ENCODE measurements at places on chromosomes 16 and 17. TPM values are rescaled to one million over a fixed set of nuclear protein-coding genes. Genes with fewer than 3 reads are reported as not detected.

- no peaks in the 10 kb centered on the region for H3K4me1 ChIP-seq
- H3K27ac ChIP-seq: no peak overlapping the region
- H3K36me3 ChIP-seq: no peaks in the 10 kb centered on the region
- H3K27me3 ChIP-seq: no peaks in the 10 kb centered on the region
These were observed 114.4 kb downstream of the SEC14L1 start for GRCh38 chr17:77254951-77255825.

The ABCC11 gene
- total RNA-seq: not detected

The GGA2 gene
- total RNA-seq: 103 TPM

The KRT33B gene
- total RNA-seq: not detected

- peak; percentile 57 for DNase-seq
- peak overlapping the region; percentile 41 for H3K27ac ChIP-seq
- H3K4me3 ChIP-seq: no peak overlapping the region
- peaks cover 3% of the 10 kb centered on the region for H3K4me1 ChIP-seq
- H3K36me3 ChIP-seq: peaks cover 3% of the 10 kb centered on the region
These were observed 98.0 kb downstream of the KPNA2 start for GRCh38 chr17:68133346-68134045.

The MYOCD gene
- 1.1 TPM for total RNA-seq

DNA sequence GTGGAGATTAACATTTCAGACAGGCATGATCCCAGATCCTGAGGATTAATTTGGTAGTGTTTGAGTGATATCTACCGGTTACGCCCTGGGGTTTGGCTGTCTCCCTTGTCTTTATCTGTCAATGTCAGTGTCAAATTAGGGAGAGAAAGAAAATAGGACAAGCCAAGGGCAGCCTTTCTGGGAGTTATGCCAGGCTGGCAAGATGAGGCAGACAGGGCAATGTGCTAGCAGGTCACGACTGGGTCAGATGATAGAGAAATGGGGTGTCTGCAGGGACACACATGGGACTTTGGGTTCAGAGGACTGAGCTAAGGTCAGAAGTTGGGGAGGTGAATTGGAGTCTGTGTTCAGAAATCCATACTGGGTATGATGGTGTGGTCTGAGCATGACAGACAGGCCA lies 27.4 kb upstream of the LYRM9 start:
- no peak for DNase-seq
- H3K27me3 ChIP-seq: no peaks in the 10 kb centered on the region
- H3K27ac ChIP-seq: no peak overlapping the region
- H3K36me3 ChIP-seq: no peaks in the 10 kb centered on the region
- H3K4me1 ChIP-seq: no peaks in the 10 kb centered on the region

The AURKB gene
- not detected for total RNA-seq

DNA sequence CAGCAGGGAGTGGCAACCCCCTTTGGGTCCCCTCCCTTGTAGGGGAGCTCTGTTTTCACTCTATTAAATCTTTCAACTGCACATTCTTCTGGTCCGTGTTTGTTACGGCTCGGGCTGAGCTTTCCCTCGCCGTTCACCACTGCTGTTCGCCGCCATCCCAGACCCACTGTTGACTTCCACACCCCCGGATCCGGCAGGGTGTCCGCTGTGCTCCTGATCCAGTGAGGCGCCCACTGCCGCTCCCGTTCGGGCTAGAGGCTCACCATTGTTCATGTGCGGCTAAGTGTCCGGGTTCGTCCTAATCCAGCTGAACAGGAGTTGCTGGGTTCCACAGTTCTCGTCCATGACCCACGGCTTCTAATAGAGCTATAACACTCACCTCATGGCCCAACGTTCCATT lies 408.1 kb downstream of the KCNJ2 start:
- H3K27me3 ChIP-seq: no peaks in the 10 kb centered on the region
- no peak overlapping the region for H3K27ac ChIP-seq
- H3K4me3 ChIP-seq: no peak overlapping the region
- no peaks in the 10 kb centered on the region for H3K4me1 ChIP-seq
- no peaks in the 10 kb centered on the region for H3K36me3 ChIP-seq

The ZNF423 gene
- total RNA-seq: 7.4 TPM

- H3K4me3 ChIP-seq: no peak overlapping the region
- peak overlapping the region; percentile 71 for H3K27ac ChIP-seq
- peaks cover 35% of the 10 kb centered on the region for H3K4me1 ChIP-seq
- no peak for DNase-seq
These were observed 1.0 kb upstream of the YPEL3 start for GRCh38 chr16:30096862-30097563.

The SAMD14 gene
- total RNA-seq: 0.45 TPM

DNA sequence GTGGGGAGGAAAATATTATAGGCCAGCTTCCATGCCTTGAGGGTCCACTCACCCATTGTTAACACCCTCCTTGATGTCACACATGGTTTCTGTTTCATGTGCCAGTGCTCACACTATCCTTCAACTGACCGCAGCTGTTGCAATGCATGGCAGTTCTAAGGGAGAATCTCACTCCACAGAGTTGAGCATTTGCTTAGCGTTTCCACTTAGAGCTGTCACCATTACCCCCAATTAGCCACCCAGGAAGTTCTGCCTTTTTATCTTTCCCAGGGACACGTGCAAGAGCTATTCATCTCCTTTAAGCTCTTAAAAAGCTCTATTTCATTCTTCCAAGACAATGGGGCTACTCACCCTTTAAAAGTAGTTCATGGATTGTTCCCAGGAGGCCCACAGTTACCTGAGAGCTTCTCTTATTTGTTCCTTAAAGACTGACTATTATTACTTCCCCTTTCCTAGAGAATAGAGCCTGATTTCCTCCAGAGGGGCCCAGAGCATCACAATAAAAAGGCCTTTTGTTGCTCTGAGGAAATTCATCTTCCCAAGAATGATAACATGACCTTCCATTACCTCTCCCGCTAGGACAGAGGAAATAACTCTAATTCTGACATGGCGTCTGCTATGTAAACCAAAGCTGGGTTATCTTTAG lies 126.8 kb downstream of the CACNG3 start:
- DNase-seq: no peak
- no peak overlapping the region for H3K4me3 ChIP-seq
- no peak overlapping the region for H3K27ac ChIP-seq
- no peaks in the 10 kb centered on the region for H3K36me3 ChIP-seq

The HSDL1 gene
- total RNA-seq: 37.2 TPM

The ITGB4 gene
- 19.8 TPM for total RNA-seq

DNA sequence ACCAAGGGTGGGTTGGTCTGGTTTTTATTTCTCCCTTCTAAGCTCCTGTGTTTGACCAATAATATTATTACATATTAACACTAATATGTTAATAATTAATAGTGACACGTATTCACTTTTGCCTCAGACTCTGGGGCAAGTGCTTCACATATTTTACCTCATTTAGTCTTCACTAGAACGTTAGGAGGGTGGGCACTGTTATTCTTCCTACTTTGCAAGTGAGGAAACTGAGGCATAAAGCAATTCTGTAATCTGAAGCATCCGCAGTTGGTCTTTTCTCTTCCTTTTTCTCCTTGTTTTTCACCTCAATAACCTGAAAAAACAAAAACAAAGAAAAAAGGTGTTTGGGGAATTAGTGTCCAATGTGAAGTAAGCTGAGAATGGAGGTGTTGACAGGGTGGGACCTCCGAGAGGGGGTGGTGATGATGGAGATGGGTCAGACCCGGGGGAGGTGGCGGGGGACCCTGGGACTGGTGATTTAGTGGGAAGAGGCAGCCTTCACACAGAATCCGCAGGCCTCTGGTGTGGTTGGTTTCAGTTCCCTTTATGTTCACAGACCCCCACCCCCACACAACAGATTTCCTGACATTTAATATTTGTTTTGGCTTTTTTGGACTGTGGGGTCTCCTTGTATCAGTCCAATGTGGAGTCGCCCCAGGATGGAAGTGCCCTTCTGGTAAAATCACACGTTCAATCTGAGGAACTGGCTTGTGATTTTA lies 3.7 kb downstream of the CDH1 start:
- H3K27ac ChIP-seq: peak overlapping the region; percentile 98
- no peaks in the 10 kb centered on the region for H3K36me3 ChIP-seq
- H3K4me3 ChIP-seq: no peak overlapping the region
- no peaks in the 10 kb centered on the region for H3K27me3 ChIP-seq

- H3K4me3 ChIP-seq: no peak overlapping the region
- no peaks in the 10 kb centered on the region for H3K27me3 ChIP-seq
- H3K4me1 ChIP-seq: no peaks in the 10 kb centered on the region
- peak; percentile 63 for DNase-seq
- no peak overlapping the region for H3K27ac ChIP-seq
These were observed 322.1 kb downstream of the MAP2K4 start for GRCh38 chr17:12342609-12343435.

The ARSG gene
- total RNA-seq: 28.3 TPM

The OTOP2 gene
- total RNA-seq: not detected

The SUPT4H1 gene
- total RNA-seq: 49.8 TPM

GRCh38 chr17:8574687-8575086 lies 55.8 kb downstream of the MYH10 start:
- no peak overlapping the region for H3K4me3 ChIP-seq
- no peak for DNase-seq
- no peaks in the 10 kb centered on the region for H3K27me3 ChIP-seq
- H3K4me1 ChIP-seq: no peaks in the 10 kb centered on the region

DNA sequence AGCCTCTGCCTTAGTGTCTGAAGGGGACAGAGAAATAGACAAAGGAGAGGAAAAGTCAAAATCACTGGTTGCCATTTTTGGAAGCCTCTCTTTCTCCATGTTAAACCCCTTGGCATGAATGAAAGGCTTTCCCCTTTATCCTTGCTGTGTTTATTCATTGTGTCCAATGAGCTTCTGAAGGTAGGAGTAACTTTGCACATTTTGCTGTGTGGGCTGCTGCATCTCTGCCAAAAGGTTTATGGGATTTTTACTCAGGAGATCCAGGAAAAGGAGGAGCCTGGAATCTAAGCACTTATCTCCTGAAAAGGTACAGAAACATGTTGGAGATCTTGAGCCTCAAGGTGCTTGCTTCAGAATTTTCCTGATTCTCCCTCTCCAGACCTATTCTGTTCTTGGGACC lies 3.9 kb downstream of the CNTROB start:
- H3K4me3 ChIP-seq: no peak overlapping the region
- H3K27me3 ChIP-seq: no peaks in the 10 kb centered on the region
- H3K36me3 ChIP-seq: peaks cover 24% of the 10 kb centered on the region

DNA sequence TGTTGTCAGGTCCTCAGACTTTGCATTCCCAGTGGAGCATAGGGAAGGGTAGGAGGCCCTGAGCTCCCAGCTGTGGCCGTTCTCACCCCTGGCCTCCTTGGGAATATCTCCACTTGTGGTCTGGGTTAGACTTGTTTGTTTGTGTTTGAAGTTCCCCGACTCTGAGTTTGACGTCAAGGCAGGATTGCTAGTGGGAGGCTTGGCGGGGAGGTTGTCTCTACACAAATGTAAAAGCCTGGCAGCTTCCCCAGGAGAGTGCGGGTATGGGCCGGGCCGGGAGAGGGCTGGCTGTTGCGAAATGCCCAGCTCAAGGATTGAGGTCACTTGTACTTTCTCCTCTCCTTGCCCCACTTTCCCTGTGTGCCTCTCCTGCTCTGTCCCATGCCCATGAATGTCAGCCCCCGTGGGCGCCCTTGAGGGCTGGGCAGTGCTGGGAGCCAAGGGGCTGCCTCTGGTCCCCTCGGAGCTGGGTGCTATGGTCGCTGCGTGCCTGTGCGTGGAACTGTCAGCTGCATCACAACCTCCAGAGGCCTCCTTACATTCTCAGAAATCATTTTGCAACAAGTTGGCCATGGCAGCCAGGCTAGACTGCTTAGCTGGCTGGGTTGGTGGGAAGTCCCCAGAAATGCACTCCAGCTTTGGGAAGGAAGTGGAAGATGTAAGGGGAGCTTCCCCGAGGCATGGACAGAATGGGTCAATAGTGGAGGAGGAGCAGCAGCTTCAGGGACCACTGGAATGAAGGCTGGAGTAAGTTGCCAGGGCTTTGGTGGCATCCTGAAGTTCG lies 84.3 kb downstream of the KSR1 start:
- DNase-seq: peak; percentile 86
- H3K4me3 ChIP-seq: no peak overlapping the region
- no peaks in the 10 kb centered on the region for H3K36me3 ChIP-seq
- peak overlapping the region; percentile 74 for H3K27ac ChIP-seq
- no peaks in the 10 kb centered on the region for H3K27me3 ChIP-seq

GRCh38 chr16:15949210-15950160 lies at the start of gene ABCC1:
Gene ABCC1, plus strand, starts transcription at chr16:15949616. Its CDS starts 136 bp downstream, at chr16:15949752.
- H3K27me3 ChIP-seq: no peaks in the 10 kb centered on the region
- H3K4me1 ChIP-seq: peaks cover 14% of the 10 kb centered on the region
- peak within 1 kb of the TSS; percentile 99 for H3K4me3 ChIP-seq
- no peaks in the 10 kb centered on the region for H3K36me3 ChIP-seq

DNA sequence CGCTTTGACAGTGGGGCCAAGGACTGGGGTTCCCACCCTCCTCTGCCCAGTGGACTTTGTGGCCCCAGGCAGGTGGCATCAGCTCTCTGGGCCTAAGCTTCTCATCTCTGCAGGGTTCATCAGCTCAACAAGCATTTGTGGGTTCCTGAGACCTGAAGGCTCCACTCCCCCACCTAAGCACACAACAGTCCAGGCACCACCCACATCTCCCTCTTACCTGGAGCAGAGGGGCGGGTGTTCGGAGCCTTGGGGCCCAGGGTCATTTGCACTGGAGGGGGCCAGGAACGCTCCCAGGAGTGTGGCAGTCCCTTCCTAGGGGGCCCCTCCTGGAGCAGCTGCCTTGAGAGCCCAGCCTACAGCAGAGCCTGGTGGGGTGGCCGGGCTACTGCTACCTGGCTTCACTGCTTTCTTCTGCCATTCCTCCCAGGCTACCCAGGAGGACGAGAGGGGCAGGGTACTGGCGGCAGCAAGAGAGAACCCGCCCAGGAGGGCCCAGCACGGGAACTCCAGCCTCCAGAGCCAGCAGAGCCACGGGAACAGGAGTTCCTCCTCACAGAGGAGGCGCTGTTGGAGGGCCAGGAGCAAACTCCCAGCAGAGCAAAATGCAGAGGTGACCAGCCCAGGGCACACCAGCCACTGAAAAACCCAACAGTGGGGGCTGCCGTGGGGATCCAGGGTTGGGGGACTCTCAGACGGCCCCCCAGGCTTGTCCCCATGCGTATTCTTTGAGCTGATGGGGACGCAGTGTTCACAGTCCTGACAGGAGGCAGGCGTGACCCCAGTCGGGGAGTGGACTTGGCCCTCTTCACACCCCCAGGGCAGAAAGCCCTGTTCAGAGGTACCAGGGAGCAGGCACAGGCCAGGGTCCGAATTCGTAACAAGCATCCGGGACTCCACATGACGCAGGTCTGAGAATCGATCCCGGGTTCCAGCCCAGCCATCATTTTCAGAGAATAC lies 35.1 kb upstream of the SLC38A10 start:
- H3K4me1 ChIP-seq: peaks cover 38% of the 10 kb centered on the region
- peak; percentile 78 for DNase-seq
- no peaks in the 10 kb centered on the region for H3K36me3 ChIP-seq
- peak overlapping the region; percentile 81 for H3K27ac ChIP-seq

GRCh38 chr17:32160526-32160925 lies 18.2 kb downstream of the RHOT1 start:
- DNase-seq: no peak
- peaks cover 7% of the 10 kb centered on the region for H3K36me3 ChIP-seq
- H3K27me3 ChIP-seq: no peaks in the 10 kb centered on the region
- no peak overlapping the region for H3K4me3 ChIP-seq
- H3K4me1 ChIP-seq: no peaks in the 10 kb centered on the region
- H3K27ac ChIP-seq: no peak overlapping the region
